Activated CD8-positive, alpha-beta memory T cell treated with anti-CD3 and anti-CD28 coated beads for 4 hours (primary cell): ENCODE measurements at places on chromosomes 5 and 9.

DNA sequence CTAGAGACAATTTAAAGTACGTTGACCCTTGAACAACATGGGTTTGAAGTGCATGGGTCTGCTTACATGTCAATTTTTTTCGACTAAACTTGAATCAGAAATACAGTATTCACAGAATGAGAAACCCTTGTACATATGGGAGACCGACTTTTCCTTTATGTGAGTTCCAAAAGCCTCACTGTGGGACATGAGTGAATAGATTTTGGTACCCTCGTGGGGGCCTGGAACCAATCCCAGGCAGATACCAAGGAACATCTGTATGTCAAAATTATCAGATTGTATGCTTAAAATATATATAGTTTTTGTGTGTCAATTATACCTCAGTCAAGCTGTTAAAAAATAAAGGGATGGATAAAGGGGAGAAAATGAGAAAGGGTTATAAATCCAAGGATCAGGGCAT lies 78.7 kb upstream of the MAN2A1 start:
- DNase-seq = no peak

- no peak for DNase-seq
Measured at GRCh38 chr9:124412228-124412575, 3.0 kb downstream of the PSMB7 start.

DNA sequence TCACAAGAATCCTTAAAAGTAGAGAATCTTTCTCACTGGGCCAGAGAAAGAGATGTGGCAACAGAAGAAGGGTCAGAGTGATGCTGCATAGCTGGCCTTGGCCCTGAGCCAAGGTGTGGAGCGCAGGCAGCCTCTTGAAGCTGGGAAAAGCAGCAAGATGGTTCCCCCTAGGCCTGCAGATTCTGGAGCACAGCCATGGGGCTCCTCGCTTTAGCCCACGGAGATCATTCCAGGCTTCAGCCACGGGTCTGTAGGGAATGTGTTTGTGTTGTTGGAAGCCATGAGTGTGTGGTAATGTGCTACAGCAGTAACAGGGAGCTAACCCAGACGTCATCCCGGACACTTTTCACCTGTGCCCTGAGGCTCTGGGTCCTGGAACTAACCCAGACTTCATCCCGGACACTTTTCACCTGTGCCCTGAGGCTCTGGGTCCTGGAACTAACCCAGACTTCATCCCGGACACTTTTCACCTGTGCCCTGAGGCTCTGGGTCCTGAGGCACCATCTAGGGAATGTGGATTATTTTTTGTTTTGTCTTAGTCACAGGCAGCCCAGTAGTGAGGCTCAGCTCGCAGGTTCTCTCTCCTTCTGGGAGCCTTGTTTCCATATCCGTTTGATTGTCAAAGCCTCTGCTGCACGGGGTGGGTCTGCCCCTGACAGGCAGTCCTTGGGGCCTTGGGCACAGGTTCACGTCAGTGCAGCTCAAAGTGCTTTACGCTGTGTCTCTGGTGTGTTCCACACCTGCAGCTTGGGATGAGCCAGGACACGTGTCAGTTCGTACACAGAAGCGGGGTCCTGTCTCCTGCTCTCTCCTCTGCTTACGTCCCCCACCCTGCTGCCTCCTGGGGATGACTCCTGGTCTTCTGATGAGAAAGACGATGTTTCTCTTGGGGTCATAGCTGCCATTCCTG lies 56.3 kb upstream of the EXOC3 start:
- DNase-seq = no peak

- no peak for DNase-seq
Measured at GRCh38 chr9:95336281-95336680, 18.8 kb upstream of the FANCC start.

DNA sequence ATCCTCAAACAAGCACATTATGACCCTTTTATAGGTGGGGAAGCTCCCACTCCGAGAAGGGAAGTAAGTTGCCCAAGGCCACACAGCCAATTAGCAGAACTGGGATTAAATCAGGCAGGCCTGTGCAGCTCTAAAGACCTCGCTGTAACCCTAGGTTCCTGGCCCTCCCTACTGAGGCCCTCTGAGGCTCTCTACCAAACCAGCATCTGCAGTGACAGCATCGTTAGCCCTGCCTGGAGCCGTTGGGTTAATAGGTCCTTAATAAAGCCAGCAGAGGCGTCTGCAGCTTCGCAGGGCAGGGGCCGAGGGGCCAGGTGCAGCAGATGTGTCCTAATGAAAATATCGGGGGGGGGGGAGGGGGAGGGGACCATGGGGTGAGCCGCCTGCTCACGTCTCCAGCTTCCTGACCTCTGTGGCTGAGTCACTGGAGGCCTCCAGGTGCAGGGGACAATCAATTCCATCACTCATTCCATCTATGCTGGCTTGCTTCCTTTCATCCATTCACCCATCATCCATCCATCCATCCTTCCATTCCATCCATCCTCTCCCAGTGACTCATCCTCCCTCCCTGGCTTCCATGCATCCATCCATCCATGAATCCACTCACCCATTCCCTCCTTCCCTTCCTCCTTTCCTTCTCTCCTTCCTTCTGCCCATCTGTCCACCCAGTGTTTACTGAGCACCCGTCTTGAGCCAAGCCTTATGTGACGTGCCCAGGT lies 203.9 kb downstream of the C9orf50 start:
- DNase-seq = no peak

DNA sequence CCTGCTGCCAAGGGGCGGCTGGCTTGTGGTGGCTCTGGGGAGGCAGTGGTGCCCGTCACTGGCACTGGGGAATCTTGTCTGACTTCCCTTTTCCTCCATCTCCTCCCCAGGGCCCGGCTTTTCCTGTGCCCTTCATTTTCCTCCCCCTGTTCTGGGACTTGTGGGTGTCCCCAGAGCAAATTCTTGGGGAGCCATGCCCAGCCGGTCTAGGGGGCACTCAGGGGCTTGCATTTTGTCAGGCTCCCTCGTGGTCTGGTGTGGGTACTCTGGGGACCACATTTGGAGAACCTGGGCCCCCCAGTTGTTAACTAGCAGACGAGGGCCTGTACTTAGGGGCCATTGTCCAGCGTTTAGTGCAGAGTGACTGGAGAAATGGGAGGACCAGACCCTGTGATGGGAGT lies 105.2 kb upstream of the IER5L start:
- no peak for DNase-seq
